ENCODE measurements at places on chromosomes 1 and 21. TPM values are rescaled to one million over a fixed set of nuclear protein-coding genes. Genes with fewer than 3 reads are reported as not detected.

FAM110D gene
- polyA plus RNA-seq: not detected

KRTAP24-1 gene
- polyA plus RNA-seq: not detected

PTPN22 gene
- 27.3 TPM for polyA plus RNA-seq

PTPN7 gene
- polyA plus RNA-seq: 25.1 TPM

TFF3 gene
- polyA plus RNA-seq: not detected

ADPRS gene
- polyA plus RNA-seq: 23.0 TPM

PLA2G2A gene
- polyA plus RNA-seq: not detected

ENAH gene
- 0.23 TPM for polyA plus RNA-seq

ORC1 gene
- not detected for polyA plus RNA-seq

CRNN gene
- not detected for polyA plus RNA-seq

KIRREL1 gene
- polyA plus RNA-seq: not detected

LCE1E gene
- not detected for polyA plus RNA-seq

ADGRL4 gene
- polyA plus RNA-seq: not detected

CELA2A gene
- polyA plus RNA-seq: not detected

MAB21L3 gene
- polyA plus RNA-seq: not detected

CCDC28B gene
- 12.0 TPM for polyA plus RNA-seq

EPHA8 gene
- polyA plus RNA-seq: not detected

FCAMR gene
- polyA plus RNA-seq: not detected

TMEM50B gene
- polyA plus RNA-seq: 35.5 TPM

ALX3 gene
- polyA plus RNA-seq: not detected

ZFP69B gene
- polyA plus RNA-seq: 1.3 TPM

TRPM2 gene
- polyA plus RNA-seq: 4.8 TPM

HOOK1 gene
- polyA plus RNA-seq: 1.5 TPM

SPATA45 gene
- polyA plus RNA-seq: not detected

KRTAP11-1 gene
- not detected for polyA plus RNA-seq

ATF3 gene
- 0.76 TPM for polyA plus RNA-seq

BLACAT1 gene
- not detected for polyA plus RNA-seq

LRRC38 gene
- polyA plus RNA-seq: not detected

IL20 gene
- polyA plus RNA-seq: not detected

TEKT2 gene
- not detected for polyA plus RNA-seq

MTR gene
- polyA plus RNA-seq: 15.9 TPM

BGLAP gene
- not detected for polyA plus RNA-seq
